Activated T-cell treated with anti-CD3 and anti-CD28 coated beads for 48 hours (primary cell): ENCODE measurements at places on chromosomes 2 and 18.

DNA sequence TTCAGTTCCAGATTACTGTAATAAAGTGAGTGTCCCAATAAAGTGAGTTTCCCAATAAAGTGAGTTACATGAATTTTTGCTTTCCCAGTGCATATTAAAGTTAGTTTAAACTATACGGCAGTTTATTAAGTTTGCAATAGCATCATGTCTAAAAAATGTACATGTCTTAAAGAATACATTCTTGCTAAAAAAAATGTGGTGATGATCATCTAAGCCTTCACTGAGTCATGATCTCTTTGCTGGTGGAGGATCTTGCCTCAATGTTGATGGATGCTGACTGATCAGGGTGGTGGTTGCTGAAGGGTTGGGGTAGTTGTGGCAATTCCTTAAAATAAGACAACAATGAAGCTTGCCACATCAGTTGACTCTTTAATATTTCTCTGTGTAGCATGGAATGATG, 664.2 kb downstream of the TDRD15 start:
- DNase-seq, result no peak

DNA sequence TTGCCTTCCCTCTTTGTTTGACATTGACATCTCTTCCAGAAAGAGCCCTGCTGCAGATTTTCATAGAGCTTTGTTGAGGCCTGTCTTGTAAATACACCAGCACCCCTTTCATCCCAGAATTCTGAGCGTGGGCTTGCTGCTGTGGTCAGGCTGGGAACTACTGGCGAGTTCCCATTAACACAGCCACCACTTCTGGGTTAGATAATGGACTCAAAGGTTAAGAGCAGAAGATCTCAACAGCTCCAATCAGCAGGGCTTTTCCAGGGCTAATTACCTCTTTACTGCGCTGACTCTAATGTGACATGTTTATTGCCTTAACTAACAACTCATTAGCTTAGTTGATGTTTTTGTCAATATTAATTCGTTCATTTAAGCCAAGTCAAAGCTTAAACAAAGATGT, 235.9 kb upstream of the BOD1L2 start:
- no peak for DNase-seq

DNA sequence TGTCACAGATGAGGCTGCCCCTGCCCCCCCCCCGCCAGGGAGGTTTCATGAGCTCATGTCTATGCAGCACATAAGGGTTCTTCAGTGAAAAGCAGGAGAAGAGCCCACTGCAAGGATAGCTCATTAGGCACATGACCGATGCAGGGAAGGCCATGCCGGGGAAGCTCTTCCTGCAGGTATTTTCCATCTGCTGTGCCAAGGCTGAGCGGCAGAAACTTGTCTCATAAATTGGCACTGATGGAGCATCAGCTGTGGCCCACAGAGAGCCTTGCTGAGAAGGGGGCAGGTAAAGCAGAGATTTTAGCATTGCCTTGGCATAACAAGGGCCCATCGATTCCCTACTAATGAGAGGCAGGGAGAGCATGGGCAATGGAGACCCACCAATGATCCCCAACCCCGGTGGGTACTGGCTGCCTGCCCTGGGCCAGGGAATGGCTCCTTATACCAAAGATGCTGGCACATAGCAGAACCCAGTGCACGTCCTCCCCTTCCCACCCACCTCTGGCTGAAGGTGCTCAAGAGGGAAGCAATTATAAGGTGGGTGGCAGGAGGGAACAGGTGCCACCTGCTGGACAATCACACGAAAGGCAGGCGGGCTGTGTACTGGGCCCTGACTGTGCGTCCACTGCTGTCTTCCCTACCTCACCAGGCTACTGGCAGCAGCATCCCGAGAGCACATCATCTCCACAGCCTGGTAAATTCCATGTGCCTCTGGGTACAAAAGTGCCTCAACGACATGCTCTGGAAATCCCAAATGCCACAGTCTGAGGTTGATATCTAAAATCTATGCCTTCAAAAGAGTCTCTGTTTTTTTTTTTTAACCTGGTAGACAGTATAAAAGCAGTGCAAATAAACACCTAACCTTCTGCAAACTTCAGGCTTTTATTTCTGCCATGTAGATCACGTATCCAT, 41.4 kb downstream of the STEAP3 start:
- DNase-seq, result peak; percentile 29

GRCh38 chr2:14516844-14517243, 115.7 kb upstream of the LRATD1 start:
- no peak for DNase-seq

DNA sequence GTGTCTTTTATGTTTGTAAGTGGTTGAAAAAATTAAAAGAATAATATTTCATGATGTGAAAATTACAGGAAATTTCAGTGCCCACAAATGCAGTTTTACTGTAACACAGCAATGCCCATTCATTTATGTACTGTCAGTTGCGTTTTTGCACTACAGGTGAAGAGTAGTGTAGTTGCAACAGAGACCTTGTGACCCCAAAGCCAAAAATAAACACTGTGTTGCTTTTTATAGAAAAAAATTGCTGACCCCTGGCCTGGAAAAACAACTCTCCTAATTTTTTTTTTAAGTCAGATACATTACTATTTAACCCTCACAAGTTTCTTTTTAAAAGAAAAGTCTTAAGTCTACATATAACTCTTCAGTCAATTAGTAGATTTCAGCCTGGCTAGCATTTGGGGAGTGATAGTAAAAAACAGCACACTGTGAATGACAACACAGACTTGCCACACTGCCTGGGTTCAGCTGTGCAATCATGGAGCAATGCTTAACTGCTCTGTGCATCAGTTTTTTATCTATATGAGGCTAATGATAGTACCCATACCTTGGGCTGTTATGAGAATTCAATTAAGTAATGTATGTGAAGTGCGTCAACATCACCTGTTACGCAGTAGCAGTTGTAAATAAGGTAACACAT, 8.1 kb downstream of the KLHL14 start:
- DNase-seq, result no peak
